ENCODE measurements at places on chromosomes 3 and 15.

GRCh38 chr3:175411946-175412345 lies 552.8 kb downstream of the NAALADL2 start:
- no peak for DNase-seq

DNA sequence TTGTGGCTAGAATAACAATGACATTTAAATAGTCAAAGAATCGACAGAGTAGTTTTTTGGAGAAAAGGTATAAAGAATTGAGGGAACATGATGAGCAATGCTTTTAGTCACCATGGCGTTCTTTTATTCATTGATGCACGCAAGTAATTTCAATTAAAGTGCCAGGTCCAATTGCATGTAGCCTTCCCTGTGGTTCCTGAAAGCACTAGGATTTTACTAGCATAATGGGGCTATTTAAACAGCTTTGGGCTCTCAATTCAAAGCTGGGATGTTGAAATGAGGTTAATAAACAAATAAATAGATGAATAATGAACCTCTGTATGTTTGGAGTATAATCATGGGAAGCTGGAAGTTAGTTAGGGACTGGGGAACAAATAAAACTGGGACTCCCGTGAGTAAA lies 121.2 kb upstream of the GAP43 start:
- DNase-seq: no peak

GRCh38 chr3:160331127-160331937 lies 67.7 kb downstream of the IFT80 start:
- DNase-seq: no peak

- no peak for DNase-seq
Observed at GRCh38 chr3:181948286-181948685, 236.6 kb downstream of the SOX2 start.

DNA sequence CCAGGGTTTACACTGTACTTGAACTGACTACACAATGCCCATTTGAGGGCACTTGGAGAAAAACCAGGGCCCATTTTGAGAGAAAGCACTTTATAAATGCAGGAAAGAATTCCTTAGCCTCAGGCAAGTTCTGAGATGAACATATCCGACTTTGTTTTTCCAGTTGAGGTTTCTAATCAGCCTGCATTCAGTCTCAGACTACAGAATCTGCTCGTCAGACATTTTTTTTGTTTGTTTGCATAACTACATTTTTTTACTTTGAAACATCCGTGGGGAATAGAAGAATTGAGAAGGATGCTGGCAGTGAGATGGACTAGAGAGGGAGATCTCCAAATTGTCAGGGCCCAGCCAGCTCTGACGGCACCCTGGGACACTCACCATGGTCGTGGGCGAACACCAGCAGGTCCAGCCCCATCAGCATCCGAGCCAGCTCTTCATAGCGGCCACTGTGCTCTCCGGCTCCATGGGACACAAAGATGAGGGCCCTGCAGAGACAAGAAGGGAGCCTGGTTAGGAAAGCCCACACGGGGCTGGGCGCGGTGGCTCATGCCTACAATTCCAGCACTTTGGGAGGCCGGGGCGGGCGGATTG lies 40.8 kb downstream of the MGLL start:
- peak; percentile 59 for DNase-seq

DNA sequence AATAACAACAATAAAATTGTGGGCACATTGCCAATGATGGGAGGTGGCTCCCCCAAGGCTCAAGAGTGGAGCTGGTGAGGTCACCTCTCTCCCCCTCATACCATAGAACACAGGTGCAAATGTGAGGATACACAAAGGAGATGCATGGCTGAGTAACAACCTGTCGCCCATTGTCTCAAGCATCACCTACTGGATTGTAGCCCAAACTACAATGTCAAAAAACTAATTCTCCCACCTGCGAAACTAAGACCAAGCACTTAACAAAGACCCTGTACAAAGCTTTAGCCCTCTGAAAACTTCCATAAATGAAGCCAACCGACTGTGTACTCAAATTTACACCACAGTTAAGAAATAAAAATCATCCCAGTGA lies 50.4 kb upstream of the IGSF11 start:
- DNase-seq: no peak

- DNase-seq: no peak
Observed at GRCh38 chr3:134610432-134611385, 40.1 kb downstream of the KY start.

DNA sequence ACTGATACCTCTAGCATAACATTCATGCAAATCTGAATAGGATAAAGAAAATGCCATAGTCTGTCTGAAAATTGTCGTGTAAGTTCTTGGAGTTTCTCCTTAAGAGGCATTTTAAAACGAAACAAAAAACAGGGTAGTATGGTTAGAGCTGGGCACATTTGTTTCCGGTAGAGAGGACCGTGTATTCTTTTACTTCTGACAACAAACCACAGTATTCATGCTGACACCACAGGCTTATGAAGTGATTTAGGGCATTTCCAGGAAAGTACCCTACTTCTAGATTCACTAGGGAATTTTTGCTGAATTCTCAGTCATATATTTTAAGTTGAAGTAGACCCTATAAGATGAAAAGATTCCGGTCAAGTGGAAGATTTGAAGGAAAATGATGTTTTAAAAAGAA lies 541.3 kb downstream of the UNC13C start:
- no peak for DNase-seq

DNA sequence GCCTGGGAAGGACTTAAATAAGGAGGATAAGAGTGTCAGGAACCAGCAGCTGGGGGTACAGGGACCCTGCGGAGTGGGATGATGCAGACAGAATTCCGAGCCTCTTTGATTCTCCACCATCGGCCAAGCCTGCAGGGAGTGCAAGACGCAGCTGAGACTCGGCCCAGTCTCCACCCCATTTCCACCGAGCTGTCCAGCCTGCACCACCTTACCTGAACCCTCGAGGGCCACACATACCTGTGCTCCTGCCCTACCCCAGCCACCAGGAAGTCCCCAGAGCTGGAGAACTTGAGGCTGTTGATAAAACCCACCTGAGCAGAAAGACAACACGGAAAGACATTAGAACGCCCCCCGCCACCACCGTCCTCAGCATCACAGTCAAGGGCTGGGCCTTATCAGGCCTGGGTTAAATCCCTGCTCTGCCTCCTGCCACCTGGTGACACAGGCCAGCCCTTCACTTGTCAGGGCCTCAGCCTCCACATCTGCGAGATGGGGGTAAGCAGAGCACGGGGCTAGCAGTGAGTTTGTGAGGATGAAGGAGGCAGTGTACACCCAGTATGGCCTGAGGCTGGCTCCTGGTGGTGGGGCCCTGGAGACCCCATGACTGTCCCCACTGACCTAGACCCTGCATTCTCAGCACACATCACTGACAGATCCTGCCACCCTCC lies 8.1 kb downstream of the RRP9 start:
- DNase-seq: peak; percentile 29

GRCh38 chr3:47034868-47035489 lies 55.5 kb downstream of the NBEAL2 start:
- DNase-seq: no peak

GRCh38 chr15:66929843-66930402 lies 135.5 kb upstream of the SMAD3 start:
- DNase-seq: no peak

DNA sequence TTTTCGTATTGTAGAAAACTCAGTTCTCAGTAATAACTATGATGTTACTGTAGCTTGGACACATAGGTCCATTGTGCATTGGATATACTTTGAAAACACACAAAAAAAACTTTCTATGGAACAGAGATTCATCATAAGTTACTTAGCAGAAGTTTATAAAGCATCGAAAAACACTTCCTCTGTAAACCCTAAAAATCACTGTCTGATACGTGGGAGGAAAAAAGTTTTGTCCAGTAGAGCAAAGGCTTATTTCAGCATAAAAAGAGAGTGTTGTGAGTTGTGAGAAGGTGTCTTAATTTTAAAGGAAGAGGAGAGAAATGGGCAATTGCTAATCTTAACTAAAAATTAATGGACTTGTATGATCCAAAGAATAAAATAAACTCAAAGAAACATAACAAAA lies 64.8 kb downstream of the OSTN start:
- no peak for DNase-seq

DNA sequence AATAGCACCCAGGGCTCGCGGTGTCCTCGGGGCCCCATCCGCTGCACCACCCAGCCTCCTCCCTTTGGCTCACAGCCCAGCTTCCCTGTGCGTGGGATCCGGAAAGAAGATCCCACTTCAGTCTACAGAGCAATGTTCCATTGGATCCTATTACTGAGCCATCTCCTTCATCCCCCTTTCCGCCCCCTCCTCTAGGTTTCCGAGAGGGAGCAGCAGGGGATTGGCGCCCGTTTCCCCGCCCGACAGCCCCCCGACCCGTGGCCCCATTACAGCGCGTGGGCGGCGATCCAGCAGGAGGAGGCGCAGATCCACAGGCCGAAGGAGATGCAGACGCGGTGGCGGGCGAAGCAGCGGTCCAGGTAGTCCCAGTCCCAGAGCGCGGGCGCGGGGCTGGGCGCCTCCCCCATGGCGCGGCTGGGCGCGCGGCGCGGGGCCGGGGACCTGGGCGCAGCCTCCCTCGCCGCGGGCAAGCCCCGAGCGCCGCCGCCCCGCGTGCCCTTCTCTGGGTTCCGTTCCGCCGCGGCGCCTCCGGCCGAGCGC lies 340 bp downstream of the TMEM44 start:
- peak; percentile 57 for DNase-seq

GRCh38 chr3:67381667-67382272 lies 272.6 kb downstream of the SUCLG2 start:
- no peak for DNase-seq

GRCh38 chr3:40939741-40940130 lies 259.6 kb upstream of the CTNNB1 start:
- DNase-seq: no peak

GRCh38 chr3:16227566-16227965 lies 37.2 kb downstream of the DPH3 start:
- DNase-seq: no peak

DNA sequence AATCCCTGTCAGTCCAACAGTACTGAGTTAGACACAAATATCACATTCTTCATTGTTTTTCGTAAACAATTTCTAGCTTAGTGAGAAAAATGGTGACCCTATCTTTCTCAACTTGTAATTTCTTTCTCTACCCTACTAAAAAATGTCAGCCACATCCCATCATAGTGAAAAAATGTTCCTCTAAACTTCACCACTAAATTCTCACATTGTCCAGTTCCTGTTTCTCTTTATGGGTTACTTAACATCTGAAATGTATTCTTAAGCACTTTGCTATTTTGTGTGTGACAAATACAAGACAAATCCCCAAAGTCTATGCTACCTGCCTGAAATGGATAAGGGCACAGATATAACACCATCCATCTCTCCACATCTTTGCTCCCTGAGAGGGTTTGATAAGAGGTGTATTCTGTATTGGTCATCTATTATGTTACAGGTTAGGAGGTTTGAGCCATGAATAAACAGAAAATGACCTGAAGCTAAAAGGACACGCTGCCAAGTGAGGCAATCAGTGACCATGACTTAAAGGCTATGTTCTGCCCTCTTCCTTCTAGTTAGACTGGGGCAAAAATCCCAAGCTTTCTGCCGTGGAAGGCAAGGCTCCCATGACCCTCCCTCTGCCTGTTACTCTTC lies 118.2 kb downstream of the GADL1 start:
- no peak for DNase-seq

DNA sequence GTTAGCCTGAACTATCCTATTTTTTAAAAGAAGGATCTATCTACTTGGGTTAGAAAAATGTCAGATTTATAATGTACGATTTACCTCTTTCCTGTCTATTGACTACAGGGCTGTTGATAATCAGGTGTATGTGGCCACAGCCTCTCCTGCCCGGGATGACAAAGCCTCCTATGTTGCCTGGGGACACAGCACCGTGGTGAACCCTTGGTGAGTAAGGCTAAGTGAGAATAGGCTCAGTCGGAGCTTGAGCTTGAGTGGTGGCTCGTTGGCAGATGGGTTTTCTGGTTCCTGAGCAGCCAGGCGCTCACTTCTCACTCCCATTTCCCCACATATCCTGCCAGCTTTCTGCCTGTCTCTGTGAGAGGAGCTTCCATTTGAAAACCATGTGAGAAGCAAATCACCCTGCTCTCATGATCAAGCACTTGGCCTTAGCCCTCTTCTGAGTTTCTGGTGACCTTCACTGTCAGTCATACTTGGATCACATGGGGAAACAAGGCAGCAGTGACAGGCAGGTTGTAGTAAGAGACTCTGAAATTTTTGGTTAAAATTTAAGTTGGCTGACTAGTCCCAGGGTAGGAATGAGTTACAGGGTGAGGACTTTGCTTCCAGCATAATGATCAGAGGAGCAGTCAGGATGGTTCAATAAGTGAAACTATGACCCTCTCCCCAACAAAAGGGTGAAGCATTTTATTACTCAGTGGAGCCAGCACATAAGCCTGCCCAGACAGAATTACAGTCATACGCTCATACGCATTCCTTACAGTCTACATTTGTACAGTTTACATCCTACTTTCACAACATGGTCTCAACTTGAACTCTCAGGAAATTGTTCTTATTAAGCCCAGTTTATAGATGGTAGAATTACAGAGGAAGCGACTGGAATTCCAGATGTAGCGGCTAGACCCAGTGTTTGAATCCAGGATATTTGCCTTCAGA lies 18.0 kb downstream of the NIT2 start:
- no peak for DNase-seq

DNA sequence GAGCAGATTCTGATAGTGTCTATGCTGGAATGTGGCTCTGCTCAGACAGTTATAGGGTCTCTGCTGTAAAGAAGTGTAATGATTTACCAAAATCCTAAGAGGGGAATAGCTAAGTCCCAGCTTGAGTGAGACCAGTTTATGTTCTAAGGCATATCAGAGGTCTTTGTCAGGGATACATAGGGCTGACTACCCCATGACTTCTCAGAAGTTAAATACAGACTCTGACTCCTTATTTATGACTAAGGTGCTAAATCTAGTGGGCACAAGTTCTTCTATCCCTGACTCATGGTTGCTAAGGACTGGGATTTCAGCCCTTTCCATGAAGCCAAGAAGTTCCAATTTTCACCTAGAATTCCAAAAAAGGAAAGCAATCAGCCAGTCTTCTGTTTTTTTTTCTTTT lies 192.6 kb upstream of the POU1F1 start:
- DNase-seq: no peak

DNA sequence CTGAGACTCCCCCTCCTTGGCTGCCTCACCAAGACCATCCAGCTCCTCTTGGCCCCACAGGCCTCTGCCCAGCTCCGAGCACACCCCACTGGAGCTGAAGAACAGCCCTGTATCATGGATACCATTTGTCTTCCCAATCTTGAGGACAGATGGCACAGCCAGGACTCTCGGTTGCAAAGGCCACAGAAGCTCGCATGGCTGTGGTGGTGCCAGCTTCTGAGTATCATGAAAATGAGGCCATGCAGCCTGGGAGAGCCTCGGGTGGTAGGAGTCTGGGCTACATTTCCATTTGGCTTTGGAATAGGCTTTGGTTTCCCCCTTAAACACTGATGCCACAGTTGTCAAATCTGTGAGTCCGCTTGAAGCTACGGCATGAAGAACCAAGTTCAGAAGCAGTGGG lies 106.6 kb downstream of the SEMA5B start:
- no peak for DNase-seq
